ENCODE measurements at places on chromosomes 7 and 10.

DNA sequence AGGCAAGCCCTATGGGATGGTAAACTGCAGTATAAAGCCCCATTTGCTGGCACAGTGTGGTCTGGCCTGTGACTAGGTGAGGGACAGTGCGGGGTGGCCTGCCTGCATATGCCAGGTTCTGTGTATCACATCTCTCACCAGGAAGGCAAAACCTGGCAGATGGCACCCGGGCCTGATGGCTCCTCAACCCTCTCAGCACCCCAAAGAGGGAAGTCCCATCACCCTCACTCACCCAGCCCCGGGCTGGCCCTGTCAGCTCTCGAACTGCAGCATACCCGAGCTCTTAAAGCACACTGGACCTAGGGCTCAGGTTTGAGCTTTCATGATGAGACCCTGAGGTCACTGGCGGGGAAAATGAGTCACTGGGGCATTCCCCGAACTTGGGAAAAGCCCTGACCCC lies 130.5 kb downstream of the LHPP start:
- no peak for DNase-seq

GRCh38 chr10:25177754-25178135 lies 2.9 kb downstream of the GPR158 start:
- DNase-seq = no peak

DNA sequence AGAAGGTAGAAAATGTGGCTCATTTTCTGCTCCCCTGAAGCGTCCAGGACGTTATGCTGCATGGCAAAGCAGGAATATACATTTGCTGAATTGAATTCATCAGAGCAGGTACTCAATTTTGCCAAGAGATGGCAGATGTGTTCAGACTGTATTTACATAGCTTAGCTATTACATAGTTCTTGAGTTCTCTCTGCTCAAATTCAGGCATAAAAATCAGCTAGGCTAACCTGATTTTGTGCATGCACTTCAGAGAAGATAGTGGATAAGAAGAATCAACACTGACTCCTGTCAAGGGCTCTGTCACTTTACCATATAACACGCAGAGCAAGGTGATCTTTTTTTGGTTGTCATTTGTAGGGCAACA lies 209.2 kb upstream of the FAM3C start:
- DNase-seq = no peak

- DNase-seq = no peak
Measured at GRCh38 chr7:42726066-42726785, 185.6 kb downstream of the C7orf25 start.
